ENCODE measurements at places on chromosomes 5 and 9.

DNA sequence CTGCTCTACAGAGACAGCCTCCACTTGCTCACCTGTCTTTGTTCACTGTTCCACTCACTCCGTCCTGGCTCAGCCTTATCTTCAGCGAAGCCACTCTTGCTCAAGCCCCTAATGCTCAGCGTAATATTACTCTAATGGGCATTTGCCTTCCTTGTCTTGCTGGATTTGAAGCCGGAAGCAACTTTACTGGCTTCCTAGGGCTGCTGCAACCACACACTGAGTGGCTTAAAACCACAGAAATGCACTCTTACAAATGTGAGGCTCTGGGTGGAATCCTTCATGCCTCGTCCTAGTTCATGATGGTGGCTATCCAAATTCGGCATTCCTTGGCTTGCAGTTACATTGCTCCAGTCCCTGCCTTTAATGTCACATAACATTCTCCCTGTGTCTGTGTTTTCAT lies 85.5 kb upstream of the MARCHF11 start:
- no peak for DNase-seq

- no peak for DNase-seq
Measured at GRCh38 chr9:5835808-5836207, 2.9 kb upstream of the ERMP1 start.

GRCh38 chr5:85838781-85839180 lies 779.0 kb upstream of the COX7C start:
- DNase-seq, result no peak

DNA sequence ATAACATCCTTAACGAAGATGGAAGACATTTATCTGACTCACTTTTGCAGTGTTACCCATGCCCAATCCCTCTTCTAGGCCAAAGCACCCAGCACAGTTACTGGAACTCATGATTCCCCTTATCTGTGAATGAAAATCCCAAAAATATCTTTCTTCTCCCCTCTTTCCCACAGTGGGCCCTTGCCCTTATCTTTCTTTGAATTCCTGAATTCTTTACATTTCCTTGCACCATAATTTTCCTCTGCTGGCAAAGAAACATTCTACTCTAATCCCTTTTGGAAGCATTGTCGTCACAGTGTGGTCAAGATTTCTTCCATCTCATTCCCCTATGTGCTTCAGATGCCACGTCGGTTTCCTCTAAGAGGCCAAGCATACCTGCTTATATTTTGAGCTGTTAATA lies 135.9 kb upstream of the LIFR start:
- DNase-seq, result no peak

- no peak for DNase-seq
Measured at GRCh38 chr5:133238426-133239205, 186.8 kb downstream of the HSPA4 start.

GRCh38 chr5:139004374-139005307 lies 129.5 kb upstream of the LRRTM2 start:
- DNase-seq, result no peak

- DNase-seq, result no peak
Measured at GRCh38 chr9:134328841-134329575, 2.8 kb downstream of the RXRA start.

DNA sequence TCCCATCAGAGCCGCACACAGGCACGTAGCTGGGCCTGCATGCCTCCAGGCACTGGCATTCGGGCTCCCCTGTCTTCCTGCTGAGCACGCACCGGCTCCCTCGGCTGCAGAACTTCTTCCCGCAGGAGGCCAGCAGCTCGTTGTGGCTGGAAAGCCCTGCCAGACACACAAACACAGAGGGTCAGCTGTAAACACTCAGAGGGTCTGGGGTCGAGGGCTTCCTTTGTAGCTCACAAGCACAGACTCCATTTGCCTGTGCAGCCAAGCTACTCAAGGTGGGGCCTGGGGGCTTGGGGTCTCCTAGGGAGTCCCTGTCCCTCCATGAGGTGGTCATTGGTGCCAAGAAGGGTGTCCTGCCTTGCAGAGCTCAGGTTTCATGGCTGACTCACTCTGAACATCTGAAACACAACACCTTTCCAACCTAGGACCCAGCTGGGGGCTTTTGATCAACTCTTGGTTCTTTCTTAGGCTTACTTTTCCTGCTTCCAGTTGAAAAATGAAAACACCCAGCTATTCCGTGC lies 211.4 kb downstream of the FSTL4 start:
- DNase-seq, result no peak

GRCh38 chr5:8848997-8849594 lies 696.8 kb downstream of the SEMA5A start:
- DNase-seq, result no peak

- no peak for DNase-seq
Measured at GRCh38 chr5:38022631-38023030, 182.8 kb upstream of the GDNF start.

DNA sequence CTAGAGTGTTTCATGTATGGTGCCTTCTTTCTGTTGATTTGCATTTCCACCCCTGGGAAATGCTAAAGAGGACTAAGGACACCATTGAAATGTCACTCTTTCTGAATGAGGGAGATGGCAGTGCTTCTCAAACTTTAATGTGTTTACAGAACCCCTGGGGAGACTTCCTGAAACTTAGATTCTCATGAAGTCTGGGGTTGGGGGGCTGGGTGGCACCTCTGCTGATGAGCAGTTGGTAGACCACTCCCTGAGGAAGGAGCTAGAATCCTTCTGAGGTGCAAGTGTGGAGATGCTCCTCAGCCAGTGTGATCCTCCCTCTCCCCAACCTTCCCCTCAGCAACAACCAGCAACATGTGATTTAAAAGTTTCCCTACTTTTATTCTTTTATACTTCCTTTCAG lies 546.8 kb downstream of the LRRC70 start:
- no peak for DNase-seq

DNA sequence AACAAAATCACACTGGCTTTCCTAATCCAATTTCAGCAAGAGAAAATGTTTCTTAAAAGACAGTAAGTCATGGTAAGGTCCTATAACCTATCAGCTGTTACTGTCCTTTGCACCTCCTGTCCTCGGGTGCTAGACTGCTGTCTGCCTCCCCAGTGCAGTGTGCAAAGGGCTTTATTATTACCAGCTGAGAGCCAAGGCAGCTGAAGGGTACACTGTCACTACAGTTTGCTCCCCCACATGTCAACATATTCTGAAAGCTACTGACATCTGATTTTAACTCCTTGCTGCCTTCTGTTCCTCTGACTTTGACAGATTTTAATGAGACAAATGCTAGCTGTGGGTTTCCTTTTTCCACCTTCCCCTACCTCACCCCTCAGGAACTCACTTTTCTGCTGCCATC lies 389.4 kb upstream of the SLC24A2 start:
- no peak for DNase-seq

- no peak for DNase-seq
Measured at GRCh38 chr5:150660108-150660831, 781 bp upstream of the MYOZ3 start.

DNA sequence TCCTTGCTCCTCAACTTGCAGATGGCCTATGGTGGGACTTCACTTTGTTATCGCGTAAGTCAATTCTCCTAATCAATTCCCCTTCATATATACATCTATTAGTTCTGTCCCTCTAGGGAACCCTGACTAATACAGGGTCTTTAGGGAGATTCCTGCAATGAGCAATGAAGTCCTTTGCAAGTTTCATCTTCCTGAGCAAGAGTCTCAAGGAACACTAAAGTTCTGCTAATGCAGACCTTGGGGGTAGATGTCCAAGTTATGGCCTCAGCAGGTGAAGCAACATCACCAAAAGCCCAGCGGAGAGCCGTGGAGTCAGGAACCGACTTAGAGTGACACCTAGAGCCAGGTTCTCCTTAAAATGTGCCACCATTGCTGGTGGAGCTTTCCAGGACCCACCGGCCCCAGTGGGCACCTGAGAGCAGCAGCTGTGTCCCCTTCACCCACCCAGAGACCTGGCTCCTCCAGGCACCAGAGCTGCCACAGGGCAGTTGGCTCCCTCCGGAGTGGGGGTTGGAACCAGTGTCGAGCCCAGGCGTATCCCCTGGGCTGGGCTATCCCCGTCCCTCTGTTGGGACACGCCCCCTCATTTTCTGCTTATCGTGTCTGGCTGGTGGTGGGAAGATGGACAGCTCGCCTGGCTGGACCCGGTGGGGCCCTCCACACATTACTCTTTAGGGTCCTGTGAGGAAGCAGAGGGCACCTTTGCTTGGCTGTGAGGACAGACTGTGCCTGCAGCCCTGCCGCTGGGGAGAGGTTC lies 10.9 kb upstream of the FCN1 start:
- no peak for DNase-seq
